ENCODE measurements at places on chromosomes 4 and X.

- DNase-seq = peak; percentile 35
Observed at GRCh38 chrX:132169554-132169953, 41.7 kb upstream of the FRMD7 start.

DNA sequence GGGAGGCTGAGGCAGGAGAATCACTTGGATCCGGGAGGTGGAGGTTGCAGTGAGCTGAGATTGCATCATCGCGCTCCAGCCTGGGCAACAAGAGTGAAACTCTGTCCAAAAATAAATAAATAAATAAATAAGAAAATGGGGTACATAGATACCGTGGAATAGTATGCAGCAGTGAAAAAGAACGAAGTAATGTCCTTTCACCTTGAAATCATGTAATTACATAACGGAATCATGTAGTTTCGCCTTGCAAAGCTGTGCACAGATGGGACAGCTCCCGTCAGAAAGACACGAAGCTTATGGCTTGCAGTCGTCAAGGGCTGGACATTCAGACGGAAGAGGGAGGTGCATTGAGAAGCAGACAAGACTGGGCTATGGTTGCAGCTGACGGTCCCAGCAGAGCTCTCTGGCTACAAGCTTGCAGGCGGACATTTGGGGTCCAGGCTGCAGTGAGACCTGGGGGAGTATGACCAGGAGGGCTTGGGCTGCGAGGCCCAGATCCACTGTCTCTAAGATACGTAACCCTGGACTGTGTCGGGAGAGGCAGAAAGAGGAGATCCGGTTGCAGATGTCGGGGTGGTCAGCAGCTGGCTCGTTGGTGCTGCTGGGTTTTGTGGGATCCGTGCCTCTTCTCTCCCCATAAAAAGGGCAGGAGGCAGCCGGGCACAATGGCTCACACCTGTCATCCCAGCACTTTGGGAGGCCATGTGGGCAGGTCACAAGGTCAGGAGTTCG, 6.2 kb upstream of the P2RY8 start:
- DNase-seq = no peak

GRCh38 chrX:146581981-146582712, 227.4 kb upstream of the CXorf51B start:
- no peak for DNase-seq

DNA sequence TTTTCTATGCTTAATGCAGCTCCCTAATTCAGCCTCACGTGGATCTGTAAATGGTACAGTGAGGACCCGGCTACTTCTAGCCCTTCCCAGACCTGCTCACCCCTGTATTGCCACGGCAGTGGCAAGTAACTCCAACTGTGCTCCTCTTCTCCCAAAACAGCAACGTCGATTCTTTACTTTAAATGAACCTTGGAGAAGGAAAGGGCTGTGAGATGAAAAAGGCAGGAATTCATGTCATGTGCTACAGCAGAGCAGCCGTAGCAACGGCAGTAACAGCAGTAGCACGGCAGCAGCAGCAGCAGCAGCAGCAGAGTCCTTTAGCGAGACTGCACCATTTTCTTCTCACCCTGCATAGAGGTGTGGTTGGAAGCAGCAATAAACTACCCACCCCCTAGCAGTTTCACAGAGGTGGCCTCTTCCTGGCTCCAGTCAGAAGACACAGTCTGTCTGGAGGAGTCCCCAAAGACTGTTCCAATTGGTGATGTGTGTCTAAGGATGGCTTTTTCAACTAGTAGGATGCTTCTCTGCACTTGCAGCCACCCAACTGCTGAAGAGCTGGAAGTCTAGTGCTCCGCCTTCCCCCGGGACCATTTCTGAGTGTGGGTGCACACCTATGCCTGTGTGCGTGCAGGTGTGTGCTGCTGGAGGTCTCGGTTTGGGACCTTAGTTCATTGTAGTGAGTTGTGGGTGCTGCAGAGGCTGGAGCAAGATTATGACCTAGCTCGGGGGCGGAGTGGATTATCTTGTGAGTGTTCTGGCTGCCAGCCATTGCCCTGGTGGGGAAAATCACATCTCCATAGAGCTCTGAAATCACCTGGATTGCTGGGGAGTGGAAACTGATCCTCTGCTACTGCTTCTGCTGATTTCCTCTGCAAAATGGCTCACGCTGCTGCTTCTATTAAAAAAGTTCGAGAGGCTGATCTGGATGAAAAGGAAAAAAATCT, 67.2 kb downstream of the ANK2 start:
- no peak for DNase-seq

DNA sequence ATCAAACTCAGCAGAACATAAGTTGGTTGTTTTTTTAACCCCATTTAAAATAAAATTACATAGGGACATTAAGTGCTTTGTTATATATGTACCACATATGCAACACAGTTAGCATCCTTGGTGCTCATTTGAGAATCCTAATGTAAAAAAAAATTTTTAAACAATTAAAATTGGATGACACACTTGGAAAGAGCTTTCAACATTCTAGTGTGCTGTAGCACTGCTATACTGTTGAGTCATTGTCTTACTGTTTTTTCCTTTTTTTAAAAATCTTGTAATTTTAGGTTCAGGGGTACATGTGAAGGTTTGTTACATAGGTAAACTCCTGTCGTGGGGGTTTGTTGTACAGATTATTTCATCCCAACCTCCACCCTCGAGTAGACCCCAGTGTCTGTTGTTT, 12.8 kb downstream of the THAP9 start:
- DNase-seq = no peak

DNA sequence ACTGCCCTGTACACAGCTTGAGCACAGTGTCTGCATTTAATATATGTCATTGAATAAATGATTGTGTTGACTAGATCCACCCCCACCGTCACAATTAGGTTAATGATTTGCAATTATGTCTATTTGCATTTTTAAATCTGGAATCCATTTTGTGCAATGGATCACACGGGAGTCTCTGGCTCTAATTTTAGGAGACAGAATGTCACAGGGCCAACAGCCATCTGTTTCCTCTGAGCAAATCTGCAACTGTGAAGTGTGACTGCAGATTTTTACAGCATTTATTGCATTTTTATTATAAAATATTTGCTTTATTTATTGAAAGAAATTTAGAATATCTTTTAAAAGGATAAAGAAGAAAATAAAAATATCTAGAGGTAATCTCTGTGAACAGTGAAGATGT, 316.8 kb downstream of the HS3ST1 start:
- no peak for DNase-seq

DNA sequence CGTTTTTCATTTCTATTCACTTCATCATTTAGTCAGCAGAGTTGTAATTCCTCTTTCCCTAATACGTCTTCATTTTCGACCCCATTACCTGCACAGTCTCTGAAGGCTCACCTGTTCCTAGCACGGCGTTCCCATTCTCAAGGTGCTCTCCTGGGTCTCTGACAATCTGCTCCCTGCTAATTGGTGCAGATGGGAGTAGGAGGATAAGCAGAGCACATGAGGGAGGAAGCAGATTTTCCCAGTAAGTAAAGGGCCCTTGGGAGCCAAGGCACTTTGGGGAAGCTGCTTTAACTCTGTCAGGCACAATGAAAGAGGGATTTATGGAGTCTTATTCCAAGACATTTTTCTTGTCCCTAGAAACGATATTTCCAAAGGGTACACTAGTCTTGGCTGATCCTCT, 466.4 kb downstream of the STIM2 start:
- DNase-seq = no peak
